ENCODE measurements at places on chromosomes 6 and 20.

GRCh38 chr6:48068278-48069251 is 42.4 kb downstream of the PTCHD4 start:
- DNase-seq = no peak

DNA sequence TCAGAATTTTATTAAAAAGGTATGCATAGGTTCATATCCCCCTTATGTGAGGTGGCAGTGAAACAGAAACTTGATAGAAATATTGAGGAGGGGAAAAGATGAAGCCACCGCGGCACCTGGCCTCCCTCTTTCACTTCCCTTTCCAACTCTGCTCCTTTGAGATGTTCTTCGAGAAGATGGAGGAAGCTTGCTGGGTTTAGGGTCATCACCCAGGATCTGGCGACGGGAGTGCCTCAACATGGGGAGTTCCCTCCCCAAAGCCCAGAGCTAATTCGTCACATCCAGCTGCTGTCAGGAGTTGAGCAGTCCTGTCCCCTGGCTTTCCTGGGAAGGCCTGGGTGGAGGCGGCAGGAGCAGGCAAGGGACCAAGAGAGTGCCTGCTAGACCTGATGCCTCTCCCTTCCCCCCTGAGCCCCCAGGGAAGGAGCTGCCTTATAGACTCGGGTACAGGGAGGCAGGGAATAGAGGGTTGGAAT is 29.1 kb downstream of the RREB1 start:
- DNase-seq = no peak

- DNase-seq = no peak
Observed at GRCh38 chr6:133499662-133500061, 258.5 kb downstream of the EYA4 start.

- DNase-seq = no peak
Observed at GRCh38 chr6:136252441-136252840, 2.3 kb upstream of the MTFR2 start.

GRCh38 chr6:44042261-44042988 is 84.8 kb downstream of the MRPL14 start:
- no peak for DNase-seq

DNA sequence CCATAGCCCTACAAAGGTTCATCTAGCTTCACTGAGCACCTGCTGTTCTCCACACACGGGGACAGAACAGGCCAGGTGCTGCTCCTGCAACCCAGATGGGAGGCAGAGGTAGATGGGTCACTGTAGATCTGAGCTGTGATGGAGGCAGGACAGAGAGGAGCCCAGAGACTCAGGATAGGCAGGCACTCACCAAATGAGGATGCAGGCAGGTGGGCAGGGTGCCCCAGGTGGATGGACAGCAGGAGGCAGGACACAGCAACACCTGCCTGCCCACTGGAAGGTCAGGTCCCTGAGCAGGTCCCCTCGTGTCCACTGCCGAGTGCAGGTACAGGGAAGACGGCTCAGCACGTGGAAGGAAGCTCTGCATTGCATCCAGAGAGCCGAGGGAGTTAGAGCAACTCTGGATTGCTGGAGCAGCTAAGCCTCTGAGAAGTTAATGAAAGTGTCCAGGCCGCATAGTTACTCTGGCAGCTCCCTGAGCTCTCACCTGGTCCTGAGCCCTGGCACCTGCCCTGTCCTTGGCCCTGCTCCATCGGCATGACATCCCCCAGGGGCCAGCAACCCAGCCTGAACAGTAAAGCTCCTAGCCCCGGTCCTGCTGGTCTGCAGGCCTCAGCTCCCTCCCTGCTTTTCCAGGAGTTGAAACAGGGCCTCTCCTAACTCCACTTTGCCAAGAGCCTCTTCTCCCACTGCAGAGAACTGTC is 4.9 kb upstream of the YTHDF1 start:
- no peak for DNase-seq

DNA sequence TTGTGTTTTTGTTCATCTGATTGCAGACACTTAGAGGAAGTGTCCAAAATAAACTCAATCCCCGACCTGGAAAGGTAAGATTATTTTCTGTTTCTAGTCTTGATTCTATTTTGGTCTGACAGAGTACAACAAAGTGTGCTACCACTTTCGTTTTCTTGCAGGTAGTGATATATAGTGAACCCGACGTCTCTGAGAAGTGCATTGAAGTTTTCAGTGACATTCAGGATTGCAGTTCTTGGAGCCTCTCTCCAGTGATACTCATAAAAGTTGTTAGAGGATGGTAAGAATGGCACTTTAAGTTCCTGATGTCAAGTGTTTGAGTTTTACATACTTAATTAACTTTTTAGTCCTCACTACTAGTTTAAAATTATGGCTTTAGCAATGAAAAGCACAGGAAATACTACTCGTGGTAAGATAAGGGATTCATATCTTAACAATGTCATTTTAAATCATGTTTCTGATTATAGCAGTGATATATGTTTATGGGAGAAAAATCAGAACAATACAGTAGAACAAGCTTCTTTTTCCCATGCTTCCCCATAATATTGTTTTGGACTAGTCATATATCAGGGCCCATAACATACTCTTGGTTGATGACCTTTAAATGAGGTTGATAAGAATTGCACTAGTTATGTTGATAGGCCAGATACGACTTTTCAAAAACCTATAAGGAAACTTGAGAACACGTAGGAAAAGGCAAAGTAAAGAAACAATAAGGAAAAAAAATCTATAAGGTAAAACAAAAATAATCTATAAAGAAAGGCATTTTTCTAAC is 104.0 kb downstream of the RTN4IP1 start:
- no peak for DNase-seq

- no peak for DNase-seq
Observed at GRCh38 chr6:134560019-134560418, 242.1 kb upstream of the SGK1 start.

GRCh38 chr6:104483225-104483834 is 376.4 kb downstream of the HACE1 start:
- DNase-seq = no peak

GRCh38 chr6:149082320-149082719 is 235.2 kb upstream of the TAB2 start:
- peak; percentile 23 for DNase-seq

DNA sequence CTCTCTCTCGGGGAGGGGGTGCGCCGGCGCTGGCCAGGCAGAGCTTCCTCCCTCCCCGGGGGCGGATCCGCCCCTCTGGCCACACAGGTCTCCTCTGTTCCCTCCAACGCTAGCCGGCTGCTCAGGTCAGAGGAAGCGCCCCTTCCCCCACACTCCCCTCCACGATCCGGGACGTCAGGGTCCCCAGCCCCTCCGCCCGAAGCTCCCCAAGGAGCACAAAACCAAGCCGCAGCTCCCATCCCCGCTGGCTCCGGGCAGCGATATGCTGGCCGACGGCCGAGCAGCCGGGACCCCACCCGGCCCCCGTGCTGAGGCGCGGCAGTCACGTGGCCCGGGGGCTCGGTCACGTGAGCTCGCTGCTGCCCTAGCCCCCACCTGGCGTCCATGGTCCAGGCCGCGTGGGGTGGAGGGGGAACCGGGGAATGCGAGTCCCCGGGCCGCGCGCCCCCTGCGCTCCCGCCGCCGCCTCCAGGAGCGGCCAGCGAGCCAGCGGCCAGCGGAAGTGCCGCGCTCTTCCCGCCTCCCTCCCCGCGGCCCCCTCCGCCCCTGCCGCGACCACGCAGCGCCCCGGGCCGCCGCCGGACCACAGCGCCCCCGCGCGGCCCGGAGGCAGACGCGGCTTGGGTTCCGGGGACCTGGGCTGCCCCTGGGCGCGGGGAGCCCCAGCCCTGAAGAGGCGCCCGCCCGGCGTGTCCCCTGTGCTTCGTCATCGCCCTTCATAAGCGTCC is at the start of gene SLC35B2:
TSS of gene SLC35B2 (minus strand) at position 504 of the 728 bp plus-strand sequence. CDS start at position 386, 118 bp downstream.
- peak; percentile 64 for DNase-seq
